ENCODE measurements at places on chromosomes 7 and 10.

DNA sequence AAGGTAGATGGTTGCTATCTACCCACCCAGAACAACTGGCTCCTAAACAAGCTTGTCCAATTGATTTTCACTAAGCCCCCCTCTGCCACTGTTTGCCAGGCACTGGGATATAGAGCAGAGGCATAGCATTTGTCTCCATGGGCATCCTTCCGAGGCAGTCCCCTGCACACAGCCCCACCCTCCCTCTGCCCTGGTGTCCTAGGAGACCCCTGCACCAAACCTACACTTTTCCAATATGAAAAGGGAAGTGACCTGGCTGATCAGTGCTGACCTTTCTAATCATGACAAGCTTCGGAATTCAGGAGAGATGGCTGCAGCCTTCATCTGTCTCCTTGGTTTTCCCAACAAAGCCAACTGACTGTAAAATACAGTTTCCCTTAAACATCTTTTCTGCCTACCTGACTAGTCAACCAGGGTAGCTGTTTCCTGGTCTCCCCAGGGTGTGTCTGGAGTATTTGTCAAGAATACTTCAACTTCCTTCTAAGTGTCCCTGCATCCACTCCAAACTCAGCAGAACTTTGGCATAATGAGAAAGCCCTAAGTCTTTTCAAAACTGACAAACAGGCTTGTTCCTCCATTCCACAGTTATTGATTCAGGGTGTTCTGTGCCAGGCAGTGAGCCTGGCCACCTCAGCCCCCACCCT lies 7.6 kb upstream of the SLC18A3 start:
- no peak for DNase-seq

DNA sequence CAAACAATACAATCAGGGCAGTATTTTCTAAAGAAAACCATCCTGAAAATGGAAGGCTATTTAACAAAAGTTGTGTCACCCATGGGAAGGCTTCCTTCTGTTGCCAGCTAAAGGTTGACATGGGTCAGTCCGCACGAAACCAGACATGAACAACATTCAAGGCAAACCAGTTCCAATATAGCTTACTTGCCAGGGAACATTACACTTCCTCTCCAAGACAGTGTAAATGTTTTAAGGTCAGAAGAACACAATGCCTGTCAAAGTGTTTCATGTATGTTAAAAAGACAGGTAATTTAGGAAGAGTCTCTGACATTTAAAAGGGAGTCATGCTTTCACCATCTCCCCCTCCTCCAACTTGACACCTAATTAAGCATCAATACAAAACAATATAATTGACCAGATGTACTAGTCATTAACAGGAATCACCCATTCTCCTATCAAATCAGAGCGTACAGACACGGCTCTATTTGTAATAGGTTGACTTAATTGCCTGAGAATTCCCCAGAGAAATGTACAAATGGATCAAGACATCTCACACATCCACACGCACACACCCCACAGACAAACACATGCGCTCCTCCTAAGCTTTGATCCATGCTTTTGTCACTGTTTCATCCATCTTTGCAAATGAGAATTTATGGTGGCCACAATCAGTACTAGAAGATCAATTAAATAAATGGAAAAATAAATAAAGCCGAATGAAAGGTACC lies 69.5 kb downstream of the CACNA2D1 start:
- DNase-seq = no peak

GRCh38 chr7:144668503-144668902 lies 167.3 kb downstream of the TPK1 start:
- no peak for DNase-seq

DNA sequence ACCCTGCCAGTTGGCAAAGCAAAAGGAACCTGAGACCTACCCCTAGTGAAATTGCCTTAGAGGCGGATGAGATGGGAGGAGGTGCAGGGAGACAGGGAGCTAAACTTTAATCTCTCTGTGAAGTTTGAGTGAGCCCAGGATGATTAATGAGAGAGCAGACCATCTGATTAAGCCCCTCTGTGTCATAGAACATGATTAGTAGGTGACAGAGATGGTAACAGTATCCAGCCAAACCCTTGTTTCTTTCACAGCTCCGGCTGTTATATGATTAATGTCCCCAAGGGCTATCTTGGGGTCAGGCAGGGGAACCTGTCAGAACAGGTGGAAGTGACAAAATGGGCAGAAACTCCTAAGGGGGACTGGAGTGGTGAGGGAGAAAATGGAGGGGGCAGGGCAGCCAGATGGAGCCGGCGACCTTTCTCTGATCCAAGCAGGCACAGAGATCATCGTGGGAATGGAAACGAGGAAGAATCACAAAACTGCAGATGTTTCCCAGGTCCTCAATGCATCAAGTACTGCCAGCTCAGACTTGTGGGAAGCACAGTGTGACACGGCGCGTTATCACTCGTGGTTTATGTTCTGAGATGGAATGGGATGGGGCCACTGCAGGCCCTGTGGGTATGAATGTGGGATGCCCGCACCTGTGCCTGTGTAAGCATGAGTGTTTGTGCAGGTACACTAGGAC lies 684.2 kb downstream of the LRMDA start:
- no peak for DNase-seq

GRCh38 chr10:79331709-79332108 lies 15.6 kb upstream of the PPIF start:
- peak; percentile 85 for DNase-seq

GRCh38 chr7:81783818-81784217 lies 14.0 kb upstream of the HGF start:
- DNase-seq = no peak

GRCh38 chr10:132792796-132793195 lies 6.8 kb upstream of the NKX6-2 start:
- no peak for DNase-seq

DNA sequence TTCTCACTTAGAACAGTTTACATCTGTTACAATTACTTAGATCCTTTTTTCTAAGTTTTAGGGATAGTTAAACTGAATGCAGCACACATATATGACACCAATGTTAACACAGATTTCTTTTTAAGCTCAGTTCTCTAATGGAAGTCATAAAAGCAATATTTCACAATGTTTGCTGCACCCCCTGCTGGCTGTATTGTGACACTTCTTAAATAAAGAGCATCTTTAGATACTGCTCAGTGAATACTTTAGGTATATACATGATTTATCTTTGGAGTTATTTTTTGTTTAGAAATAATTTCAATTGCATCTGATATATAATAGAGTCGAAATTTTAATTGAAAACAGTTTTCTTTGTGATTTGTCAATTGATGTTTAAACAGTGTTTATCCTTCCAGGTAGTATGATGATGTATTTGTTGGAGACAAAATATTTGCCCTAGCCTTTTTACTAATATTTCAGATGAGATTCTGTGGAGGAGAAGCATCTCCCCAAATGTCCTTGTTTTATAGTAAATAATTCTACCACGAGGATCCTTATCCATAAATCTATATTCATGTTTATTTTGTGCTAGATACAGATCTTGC lies 174.4 kb downstream of the ST7 start:
- DNase-seq = peak; percentile 81

GRCh38 chr10:47458466-47459154 lies 25.3 kb downstream of the ANXA8 start:
- DNase-seq = peak; percentile 89

DNA sequence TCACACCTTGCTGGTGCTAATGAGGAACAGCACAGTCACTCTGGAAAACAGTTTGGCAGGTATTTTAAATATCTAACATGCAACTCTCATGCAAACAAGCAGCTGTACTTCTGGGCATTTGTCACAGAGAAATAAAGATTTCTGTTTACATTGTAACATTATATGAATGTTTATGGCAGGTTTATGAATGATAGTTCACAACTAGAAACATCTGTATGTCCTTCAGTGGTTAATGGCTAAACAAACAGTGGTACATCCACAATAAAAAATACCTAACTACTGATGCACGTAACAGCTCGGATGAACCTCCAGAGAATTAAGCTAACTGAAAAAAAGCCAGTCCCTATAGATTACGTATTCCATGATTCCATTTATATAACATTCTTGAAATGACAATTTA lies 109.6 kb downstream of the GPR37 start:
- no peak for DNase-seq

DNA sequence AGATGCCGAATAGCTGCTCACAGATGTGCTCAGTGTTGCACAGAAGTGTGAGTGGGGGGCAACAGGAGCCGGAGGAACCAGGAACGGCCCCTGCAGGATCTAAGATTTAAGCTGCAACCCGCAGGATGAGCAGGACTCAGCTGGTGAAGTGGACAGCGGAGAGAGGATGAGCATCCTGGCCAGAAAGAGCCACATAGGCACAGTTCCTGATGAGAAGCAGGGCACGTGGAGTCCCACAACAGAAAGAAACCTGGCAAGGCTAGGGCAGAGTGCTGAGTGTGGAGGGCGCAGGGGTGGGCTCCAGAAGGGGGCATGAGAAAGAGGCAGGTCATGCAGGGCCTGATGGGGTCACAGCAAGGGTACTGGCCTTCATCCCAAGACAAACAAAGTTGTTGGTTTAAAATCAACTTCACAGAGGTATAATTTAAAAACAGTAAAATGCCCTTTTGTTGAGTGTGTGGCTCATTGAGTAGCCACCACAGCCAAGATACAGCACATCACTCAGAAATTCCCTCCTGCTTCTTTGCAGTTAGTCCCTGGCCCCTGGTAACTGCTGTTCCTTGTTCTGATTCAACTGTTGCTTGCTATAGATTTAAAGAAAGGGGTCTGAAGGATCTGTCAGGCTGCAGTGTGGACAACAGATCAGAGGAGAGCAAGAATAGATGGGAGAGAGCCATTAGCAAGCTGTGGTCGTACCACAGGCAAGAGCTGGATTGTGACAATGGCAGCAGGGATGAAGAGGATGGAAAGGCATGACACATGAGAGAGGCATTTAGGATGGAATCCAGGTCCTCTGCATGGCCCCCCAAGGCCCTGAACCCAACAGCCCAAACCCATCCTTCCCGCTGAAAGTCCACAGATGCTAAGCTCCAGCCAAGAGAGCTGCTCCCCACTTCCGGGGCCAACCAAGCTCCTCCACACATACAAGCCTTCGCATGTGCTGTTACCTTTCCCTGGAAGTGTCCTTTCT lies 53.1 kb upstream of the OSBPL3 start:
- DNase-seq = no peak

GRCh38 chr7:17010637-17011300 lies 129.0 kb upstream of the AGR3 start:
- no peak for DNase-seq

- no peak for DNase-seq
Observed at GRCh38 chr7:144782883-144783282, 53.0 kb downstream of the TPK1 start.

DNA sequence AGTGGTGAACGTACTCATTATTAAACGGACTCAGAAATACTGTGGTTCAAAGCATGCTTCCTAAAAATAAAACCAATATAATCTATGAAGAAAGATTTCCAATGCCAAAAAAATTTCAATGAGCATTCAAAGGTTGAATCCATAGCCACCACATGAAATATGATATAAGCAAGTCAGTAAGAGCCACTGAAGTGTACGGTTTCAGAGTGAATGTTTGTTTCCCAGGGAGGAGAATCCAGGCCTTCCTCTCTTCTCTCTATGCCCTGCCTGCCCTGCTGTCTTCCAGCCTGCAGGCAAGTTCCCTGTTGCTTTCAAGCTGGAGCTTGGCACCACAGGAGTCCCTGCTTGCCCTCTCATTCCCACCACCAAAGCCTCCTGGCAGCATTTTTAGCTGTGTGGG lies 1171.6 kb upstream of the C7orf33 start:
- DNase-seq = peak; percentile 43

DNA sequence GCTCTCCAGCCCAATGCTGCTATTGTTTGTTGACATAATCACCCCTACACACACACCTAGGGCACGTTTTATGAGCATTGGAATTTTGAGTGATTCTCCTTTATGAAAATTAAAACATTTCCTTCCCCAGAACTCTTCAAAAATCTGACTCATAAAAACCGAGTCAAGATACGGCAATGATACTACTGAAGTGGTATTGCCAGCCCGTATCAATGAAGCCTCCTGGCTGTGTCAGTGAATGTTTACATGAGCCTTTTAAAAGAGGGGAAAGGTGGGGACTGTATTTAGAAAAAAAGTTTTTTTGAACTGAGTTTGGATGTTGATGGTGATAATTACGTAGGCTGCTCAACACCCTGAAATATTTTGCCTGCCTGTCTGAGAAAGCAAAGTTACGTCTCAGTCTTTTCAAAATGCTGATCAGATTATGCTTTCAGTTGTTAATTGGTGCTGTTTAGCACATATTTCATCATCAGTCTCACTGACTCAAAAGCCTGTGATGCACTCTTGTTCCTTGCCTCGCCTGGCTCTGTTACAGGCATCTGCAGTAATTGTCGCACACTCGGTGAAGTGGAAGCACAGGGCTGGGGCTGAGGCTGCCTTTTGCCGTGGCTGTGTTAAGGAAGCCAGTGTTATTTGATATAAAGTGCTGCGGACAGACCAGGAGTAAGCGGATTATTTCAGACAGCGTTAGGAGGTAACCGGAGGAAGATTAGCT lies 157.4 kb upstream of the TCF7L2 start:
- DNase-seq = peak; percentile 72

DNA sequence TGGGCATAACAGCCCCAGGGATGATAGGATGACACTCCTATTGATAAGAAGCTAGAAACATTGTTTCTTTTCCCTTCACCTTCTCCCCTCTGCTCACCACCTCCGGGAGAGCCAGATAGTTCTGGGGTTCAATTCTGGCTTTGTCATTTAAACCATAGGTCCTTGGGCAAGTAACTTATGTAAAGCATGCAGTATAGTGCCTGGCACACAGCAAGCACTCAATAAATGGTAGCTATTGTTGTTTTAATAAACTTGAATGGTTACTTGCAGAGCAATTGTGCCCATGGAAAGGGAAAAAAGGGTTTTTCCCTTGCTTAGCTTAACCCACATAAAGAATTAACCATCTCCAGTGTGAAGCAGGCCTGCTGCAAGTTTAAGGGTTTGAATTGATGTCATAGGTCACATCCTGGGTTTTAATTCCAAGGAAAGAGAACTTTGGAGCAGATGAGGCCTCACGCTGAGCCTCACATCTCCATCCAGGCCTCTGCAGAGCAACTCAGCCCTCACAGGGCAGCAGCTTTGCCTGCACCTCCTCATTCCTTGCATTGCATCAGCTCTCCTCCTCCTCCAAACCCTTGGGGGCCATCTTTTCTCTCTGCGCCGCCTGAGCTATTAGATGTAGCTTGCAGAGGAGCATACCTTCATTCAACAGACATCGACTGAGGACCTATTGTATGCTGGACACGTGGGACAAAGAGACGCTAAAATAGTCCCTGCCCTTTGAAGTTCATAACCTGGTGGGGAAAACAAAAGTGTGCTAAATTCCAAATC lies 22.9 kb downstream of the ZNF775 start:
- DNase-seq = peak; percentile 60

DNA sequence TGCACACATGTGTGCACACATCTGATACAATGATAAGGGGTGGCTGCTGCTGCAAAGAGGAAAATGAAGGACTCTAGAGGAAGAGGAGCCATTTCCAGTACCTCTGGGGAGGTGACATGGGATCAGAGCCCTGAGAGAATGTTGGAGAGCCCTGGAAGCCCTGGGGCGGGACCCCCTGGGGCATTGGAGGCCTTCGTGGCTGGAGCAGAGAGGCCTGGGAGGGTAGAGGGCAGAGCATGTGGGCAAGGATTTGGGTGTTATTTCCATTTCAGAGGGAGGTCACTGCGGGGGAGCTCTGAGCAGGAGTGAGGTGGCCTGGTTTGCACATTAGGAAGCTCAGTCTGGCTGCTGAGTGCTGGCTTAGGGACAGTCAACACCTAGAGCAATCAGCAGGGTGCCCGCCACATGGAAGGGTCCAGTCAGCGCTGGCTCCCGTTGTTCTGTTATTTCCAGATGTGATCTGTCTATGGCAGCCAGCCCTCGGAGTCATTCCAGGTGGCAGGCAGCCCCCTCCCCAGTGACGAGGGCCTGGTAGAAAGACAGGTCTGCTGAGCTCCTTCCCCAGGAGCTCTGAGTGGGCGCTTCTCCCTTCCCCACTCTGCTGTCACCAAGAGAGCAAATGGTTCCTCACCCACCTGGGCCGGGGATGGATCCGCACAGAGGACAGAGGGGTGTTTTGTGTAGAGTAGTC lies 24.1 kb upstream of the BTBD16 start:
- DNase-seq = no peak

All from choroid plexus epithelial cell (primary cell).